ENCODE measurements at places on chromosomes 7 and 10. TPM values are rescaled to one million over a fixed set of nuclear protein-coding genes. Genes with fewer than 3 reads are reported as not detected.

Gene C7orf33
- total RNA-seq, result not detected

Gene GDF10
- total RNA-seq, result 1.5 TPM

Gene ATOH7
- not detected for total RNA-seq

Gene CYP3A5
- total RNA-seq, result not detected

Gene TMEM248
- 66.7 TPM for total RNA-seq

Gene ADRA2A
- 0.07 TPM for total RNA-seq

Gene SERPINE1
- 1.3 TPM for total RNA-seq

Gene SPDYE6
- not detected for total RNA-seq

Gene UBTD1
- 1.6 TPM for total RNA-seq

Gene HERPUD2
- 25.0 TPM for total RNA-seq

Gene ZNF804B
- total RNA-seq, result not detected

Gene CFAP58
- 0.27 TPM for total RNA-seq

Gene CYP2C9
- not detected for total RNA-seq

Measured in activated CD8-positive, alpha-beta T cell treated with anti-CD3 and anti-CD28 coated beads for 36 hours (primary cell).